ENCODE measurements at places on chromosomes 6 and 20. TPM values are rescaled to one million over a fixed set of nuclear protein-coding genes. Genes with fewer than 3 reads are reported as not detected.

DNA sequence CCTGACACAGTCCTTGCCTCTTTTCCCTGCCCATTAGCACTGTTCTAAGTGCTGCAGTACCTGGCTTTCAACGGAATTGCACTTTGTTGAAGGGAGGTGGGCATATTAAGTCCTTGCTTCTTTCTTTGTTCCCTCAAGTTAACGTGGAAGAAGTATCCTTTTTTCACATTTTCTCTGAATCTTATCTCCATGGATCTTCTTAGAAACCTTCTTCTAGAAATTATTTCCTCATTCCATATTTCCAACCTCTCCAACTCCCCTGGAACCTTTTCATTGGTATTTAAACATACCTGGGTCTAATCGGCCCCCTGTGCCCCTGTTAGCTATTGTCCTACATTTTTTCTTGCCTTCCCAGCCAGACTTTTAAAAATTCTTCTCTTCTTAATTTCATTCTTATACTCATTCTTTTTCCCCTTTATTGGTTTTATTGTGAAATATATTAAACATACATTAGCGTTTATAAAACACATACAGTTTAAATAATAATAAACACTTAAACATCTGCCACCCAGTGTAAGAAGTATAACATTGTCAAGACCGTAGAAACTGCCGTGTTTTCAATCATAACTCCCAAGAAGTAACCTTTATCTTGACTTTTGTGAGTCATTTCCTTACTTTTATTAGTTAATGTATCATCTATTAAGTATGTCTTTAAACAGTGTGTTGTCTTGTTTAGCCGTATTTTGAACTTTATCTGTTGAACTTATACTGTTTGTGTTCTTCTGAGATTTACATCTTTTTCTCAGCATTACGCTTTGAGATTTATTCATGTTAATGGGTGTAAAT lies 118.2 kb downstream of the CDKAL1 start:
- DNase-seq = peak; percentile 51

DNA sequence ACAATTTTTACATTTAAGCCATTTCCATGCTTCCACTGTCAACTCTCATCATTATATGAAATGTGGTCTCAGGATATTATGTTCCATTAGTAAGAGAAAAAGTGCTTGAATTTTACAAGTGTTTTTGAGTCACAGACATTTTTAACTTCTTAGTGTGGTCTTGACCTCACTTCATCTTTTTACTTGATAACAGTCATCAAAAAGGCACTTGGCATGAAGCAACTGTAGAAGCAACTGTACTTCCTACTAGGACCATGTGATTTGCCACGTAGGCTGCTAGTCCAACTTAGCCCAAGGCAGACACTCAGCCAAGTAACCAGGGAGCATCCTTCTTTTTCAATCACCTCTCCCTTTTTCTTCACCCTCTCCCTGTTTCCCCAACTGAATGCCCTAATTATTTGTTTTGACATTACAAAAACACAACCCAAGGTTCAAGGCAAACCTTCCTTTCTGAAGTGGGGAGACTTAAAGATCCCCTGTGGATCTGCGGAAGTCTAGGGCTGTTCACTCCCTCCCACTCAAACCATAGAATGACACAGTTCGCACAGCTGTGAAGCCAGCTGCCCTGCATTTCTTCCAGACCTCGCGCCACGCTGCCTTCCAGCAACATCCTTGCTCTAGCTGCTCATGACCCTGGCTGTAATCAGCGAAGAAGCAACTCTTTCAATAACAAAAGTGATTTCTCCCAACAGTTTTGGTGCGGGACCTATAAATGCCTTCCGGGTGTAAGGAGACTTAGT lies 45.0 kb downstream of the PHACTR1 start:
- DNase-seq = peak; percentile 98

DNA sequence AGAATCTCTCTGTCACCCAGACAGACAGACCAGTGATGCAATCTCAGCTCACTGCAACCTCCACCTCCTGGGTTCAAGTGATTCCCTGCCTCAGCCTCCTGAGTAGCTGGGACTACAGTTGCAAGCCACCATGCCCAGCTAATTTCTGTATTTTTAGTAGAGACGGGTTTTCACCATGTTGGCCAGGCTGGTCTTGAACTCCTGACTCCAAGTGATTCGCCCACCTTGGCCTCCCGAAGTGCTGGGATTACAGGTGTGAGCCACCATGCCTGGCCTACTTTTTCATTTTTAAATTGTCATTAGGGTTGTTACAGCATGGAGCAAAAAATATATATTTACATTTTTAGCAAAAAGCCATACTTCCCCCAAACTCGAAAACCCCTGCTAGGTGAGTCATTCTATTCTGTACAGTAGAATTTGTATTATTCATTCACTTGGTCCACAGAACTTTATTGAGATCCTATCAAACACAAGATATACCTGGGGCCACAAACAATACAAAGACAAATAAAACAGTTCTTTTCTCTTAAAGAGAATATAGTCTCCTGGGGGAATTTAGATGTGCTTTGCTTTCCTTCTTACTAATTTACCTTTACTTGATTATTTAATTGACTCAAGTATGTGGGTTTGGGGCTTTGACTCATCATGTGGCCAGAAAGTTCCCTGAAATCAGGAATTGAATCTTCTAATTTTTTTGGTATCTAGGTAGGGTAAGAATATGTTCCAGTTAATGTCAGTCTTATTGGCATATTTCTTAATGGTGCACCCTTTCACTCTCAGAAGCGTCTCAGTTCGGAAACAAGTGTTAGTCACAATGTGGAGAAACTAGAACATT lies 16.6 kb upstream of the CCND3 start:
- DNase-seq = no peak

GRCh38 chr6:113631666-113632065 lies 225.5 kb upstream of the MARCKS start:
- DNase-seq = peak; percentile 24

DNA sequence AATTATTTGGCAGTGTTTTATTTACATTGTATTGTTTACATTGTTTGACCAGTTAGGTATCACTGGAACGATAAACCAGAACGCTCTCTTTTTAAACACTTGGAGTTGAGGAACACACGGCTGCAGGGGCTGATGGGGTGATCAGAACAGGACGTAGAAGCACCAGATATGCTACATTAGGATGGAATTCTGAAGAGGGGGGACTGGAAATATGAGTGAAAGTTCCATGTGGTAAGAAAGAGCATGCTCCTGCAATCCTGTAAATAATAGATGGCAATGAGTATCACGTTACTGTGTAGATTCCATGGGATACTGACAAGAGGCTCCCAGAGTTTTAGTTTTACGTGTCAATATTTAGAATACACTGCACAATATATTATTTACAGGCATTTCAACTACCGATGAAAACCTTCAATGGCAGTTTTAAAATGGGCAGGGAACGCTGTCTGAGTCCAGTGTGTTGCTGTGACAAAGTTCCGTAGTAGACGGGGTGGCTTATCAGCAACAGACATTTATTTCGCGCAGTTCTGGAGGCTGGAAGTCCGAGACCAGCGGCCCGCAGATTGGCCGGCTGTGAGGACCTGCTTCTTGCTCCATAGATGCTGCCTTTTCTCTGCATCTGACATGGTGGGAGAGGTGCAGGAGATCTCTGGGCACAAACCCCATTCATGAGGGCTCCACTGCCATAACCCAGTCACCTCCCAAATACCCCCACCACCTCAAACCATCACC lies 43.1 kb downstream of the SYNJ2 start:
- no peak for DNase-seq

DNA sequence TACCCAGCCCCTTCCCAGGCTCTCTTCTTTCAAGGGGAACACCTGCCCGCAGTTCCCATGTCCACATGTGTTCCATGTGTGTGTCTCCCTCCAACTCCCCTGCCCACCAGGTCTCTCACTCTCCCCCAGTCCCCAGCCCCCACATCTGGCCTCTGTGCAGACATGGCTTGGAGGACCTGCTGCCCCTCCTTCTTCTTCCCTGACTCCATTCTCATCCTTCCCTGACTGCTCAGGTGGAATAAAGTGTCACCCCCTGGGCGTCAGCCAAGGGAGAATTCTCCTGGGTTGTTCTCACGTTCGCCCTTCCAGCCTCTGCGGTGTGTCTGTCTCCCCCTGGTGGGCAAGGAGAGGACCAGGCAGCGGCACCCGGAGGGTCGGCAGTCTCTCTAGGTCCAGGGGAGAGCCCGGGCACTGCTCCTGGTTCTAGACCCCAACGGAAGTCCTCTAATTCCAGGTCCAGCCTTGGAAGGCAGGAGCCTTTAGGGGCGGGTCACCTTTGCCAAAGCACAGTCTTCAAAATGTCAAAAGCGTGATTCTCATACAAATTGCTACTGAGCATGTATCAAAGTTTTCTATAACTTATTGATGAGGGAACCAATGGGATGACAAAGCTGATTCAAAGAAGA lies 50.5 kb downstream of the EBF4 start:
- peak; percentile 80 for DNase-seq

GRCh38 chr6:144921206-144921975 lies 636.3 kb downstream of the UTRN start:
- peak; percentile 16 for DNase-seq

DNA sequence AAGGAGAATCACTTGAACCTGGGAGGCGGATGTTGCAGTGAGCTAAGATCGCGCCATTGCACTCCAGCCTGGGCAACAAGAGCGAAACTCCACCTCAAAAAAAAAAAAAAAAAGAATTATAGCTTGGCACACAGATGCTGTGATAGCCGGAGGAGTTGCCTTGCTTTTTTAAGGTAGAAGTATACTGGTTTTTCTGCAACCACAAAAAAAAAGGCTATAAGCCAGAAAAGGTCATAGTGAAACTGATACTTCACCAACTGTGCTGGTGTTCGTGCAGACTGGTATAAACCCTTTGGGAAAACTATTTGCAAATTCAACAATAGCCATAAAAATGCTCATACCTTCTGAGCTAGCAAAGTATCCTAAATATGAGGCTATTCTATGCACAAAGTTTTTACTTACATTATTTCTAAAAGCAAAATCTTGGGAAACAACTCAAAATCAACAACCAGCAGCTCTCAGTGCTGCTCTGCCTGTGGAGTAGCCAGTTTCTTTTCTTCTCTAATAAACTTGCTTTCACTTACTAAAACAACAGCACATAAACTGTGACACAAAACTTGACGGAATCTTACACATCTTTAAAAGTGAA lies 44.0 kb downstream of the B4GALT5 start:
- no peak for DNase-seq

DNA sequence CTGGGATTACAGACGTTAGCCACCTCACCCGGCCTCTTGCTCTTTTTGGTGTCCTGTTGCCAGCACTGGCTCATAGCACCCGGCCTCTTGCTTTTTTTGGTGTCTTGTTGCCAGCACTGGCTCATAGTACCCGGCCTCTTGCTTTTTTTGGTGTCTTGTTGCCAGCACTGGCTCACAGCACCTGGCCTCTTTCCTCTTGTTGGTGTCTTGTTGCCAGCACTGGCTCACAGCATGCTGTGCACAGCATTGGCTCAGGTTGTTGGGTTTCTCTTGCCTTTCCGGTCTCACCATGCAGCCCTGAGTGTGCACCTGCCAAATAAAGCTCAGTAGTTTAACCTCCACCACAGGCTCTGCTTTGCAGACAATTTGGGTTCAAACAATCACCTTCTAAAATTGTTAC lies 208.2 kb downstream of the THBS2 start:
- peak; percentile 7 for DNase-seq

DNA sequence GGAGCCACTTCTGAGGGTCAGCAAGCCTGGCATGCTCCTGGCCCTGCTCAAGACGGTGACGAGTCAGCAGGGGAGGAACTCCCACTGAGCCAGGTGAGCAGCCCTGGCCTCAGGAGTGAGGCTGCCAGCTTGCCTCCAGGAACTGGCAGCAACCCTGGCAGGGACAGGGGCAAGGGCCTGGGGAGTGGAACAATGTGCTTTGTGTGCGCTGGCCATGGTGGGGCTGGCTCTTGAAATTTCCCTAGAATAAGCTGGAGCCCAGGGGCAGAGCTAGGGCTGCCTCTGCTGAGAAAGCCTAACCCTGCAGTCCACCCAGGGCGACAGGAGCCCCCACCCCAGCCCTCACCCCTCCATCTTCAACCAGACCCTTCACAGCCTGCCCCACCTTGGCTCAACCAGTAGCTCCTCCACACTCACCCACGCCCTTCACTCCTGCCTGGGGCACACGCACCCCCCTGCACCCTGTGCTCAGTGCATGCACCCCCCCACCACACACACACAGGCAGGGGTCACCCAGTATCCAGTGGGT lies 88.0 kb downstream of the MRPL14 start:
- DNase-seq = no peak

- DNase-seq = no peak
Observed at GRCh38 chr6:125866433-125866832, 75.7 kb downstream of the NCOA7 start.

DNA sequence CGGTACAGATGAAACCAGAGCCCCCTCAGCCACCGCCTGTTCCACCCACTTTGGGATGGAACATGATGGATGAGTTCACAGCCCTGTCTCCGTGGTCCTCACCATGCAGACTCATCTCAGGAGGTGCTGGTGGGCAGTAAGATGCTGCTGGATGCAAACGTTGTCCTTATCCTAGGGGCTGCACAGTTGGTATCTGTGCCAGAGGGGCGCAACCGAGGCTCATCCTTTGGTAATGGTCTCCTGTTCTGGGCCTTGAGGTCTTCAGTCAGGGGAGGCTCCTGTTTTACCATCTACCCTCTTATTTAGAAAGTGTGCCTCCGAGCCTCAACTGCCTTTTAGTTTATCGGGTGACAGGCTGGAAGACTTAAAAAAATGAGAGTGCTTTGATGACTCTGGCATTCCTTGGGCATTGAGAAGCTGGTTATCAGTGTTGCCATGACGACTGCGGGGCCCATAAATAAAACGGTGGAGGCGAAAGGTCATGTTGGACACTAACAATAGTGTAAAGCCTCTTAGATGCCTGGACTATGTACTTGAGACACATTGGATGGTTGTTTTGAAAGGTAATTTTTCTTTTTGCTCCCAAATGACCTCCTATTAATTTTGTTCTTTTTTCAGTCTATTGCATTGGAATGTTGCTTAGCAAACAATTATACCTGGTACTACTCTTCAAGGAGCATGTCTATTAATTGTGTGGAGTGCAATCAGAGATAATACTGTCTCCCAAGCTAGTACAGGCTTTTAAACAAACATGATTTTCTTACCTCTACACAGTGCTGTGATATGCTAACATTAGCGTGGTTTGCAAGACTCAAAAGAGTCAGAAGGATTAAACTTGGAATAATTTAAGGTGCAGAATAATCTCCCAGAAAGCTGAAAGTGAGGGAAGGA lies 74.2 kb upstream of the DSP start:
- DNase-seq = peak; percentile 28

DNA sequence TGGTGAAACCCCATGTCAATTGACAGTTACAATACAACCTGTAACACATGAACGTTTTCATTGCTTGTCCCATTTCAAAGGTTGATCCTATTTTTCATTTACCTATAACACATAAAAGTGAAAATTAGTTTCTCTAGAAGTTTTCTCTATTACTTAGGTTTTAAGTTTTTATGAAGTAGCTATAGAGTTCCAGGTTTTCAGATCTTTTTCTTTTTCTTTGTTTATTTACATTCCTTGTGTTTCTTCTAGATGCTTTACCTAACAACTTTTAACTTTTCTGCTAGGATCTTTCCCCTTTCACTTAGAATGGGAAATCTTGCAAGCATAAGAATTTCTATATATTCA lies 232.6 kb downstream of the PLCB1 start:
- DNase-seq = no peak

GRCh38 chr20:53623454-53624211 lies 30.0 kb upstream of the ZNF217 start:
- DNase-seq = peak; percentile 91

The OPRL1 gene
- total RNA-seq = 1.1 TPM

The FAM83C gene
- total RNA-seq = not detected

The OPN5 gene
- total RNA-seq = not detected

The SLC17A3 gene
- total RNA-seq = not detected

The ADAM33 gene
- total RNA-seq = 53.1 TPM

The CEP85L gene
- 19.9 TPM for total RNA-seq

The VSX1 gene
- not detected for total RNA-seq

The DEFB124 gene
- not detected for total RNA-seq

The WASF1 gene
- 14.4 TPM for total RNA-seq

The ARHGAP18 gene
- total RNA-seq = 25.3 TPM

The SLCO4A1 gene
- not detected for total RNA-seq

All from GM23248 (cell line).